ENCODE measurements at places on chromosomes 4 and X.

DNA sequence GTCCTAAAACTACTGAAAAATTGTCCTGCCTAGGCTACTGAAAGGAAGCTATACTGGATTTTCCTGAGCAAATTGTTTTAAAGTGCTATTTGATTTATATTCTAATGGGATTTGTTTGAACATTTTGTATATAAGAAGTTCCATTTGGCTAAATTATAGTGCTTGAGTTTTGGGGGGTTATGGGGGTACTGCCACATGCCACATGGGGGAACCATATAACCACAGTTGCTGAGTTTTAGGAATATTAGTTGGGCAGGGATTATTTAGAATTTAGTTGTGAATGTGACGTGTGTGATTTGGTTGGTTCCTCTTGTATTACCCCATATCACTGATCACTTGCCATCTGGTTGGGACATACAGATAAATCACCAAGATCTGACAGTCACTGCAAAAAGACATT lies 224.5 kb upstream of the TAPT1 start:
- no peak for DNase-seq

GRCh38 chrX:49071877-49072711 lies 1.7 kb downstream of the PRAF2 start:
- DNase-seq: no peak

GRCh38 chr4:140326395-140326993 lies 47.0 kb upstream of the SCOC start:
- no peak for DNase-seq

DNA sequence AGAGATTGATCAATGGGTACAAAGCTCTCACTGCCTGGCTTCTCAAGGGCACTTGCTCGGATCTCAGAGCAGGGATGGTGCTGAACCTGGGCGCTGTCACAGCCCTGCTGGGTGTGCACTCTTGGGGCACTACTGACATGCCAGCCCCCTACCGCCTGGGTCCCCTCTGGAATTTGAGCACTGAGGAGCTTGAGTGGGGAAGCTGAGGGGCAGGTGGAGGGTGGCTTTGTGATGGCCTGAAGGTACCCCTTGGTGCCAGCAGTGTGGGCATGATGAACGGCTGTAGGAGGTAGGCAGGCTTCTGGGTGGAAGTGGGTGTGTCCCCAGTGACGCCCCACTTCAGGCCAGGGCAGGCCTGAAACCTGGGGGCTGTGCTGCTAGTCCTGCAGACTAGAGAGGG lies 379.1 kb upstream of the GRID2 start:
- DNase-seq: no peak

- DNase-seq: no peak
Observed at GRCh38 chr4:145525291-145525740, 43.7 kb downstream of the SMAD1 start.

- no peak for DNase-seq
Observed at GRCh38 chr4:48623182-48623780, 133.2 kb downstream of the ZAR1 start.

- no peak for DNase-seq
Observed at GRCh38 chr4:138405934-138406567, 163.9 kb upstream of the SLC7A11 start.

GRCh38 chrX:42096265-42096920 lies 173.0 kb upstream of the CASK start:
- no peak for DNase-seq

DNA sequence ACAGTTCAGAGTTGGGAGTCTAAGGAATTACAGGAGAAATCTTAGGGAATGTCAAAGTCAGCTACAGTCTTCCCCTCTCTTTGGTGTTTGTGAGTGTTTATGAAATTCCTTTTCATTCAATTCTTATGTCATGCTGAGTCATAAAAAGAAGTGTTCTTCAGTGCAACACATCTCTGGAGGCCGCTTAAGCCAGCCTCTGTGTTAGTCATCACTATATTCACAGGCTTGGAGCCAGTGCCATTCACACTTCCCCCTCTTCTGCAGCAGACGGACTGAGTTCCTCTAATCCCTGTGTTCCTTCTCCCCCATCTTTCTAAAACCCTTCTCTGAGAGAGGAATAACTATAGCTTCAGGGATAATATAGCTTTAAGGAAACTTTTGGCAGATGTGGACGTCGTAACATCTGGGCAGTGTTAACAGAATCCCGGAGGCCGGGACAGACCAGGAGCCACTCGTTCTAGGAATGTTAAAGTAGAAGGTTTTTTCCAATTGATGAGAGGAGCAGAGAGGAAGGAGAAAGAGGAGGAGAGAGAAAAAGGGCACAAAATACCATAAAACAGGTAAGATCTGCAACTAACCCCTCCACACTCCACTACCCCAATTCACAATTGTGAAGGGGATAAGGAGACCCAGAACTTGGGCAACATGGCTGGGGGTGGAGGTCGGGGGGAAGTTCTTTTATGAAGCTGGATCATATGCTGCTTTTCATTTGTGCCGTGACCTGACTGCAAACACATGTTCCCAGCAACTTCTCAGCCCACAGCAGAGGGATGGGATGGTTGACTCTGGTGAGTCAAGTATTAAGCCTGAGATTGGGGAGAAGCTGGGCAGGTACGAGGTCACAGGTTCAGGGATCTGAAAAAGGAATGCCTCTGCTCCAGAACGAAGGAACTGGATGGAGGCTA lies at the start of gene SRPX2:
Gene SRPX2, plus strand, starts transcription at position 244 of the 905 bp plus-strand sequence. CDS start 2,124 bp downstream, outside the sequence.
- DNase-seq: no peak

All from NCI-H1436 (cell line).